ENCODE measurements at places on chromosomes 1 and 21.
A peak's percentile ranks its signal among the peaks of the same experiment; 100 is the strongest.

DNA sequence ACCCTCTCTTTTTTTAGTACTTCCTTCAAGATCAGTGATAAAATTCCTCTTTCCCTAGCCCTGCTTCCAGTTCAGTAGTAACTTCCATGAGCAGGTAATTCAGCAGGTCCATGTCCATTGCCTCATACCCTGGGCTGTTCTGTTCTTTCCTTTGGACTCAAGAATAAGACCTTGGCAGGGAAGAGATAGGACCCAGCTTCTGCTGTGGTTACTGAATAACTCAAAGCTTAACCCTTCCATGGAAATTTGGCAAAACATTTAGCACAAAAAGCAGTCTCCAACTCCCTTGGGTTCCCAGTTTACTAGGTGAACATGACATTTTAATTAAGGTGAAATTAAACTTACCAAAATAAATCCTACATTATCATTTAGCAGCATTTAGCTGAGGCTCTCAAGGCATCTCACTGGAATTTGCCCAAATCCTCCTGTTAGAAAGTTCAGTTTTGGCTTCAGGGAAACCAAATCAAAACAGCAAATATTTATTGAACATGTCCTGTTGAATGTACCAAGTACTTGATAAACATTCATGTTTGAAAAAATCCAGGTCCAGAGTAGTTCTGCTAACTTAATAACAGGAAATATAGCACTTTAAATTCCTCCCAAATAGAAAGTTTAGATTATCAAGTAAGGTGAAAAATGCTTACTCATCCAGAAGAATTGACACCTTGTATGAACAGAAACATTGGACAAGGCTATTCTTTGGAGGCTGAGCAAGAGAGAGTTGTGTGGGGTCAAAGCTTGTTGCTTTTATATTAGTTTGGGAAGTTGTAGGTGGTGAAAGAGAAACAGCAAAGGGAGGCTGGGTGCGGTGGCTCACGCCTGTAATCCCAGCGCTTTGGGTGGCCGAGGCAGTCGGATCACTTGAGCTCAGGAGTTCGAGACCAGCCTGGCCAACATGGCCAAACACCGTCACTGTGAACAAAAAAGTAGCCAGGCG lies 8.4 kb upstream of the SERPINC1 start:
- no peak for DNase-seq

DNA sequence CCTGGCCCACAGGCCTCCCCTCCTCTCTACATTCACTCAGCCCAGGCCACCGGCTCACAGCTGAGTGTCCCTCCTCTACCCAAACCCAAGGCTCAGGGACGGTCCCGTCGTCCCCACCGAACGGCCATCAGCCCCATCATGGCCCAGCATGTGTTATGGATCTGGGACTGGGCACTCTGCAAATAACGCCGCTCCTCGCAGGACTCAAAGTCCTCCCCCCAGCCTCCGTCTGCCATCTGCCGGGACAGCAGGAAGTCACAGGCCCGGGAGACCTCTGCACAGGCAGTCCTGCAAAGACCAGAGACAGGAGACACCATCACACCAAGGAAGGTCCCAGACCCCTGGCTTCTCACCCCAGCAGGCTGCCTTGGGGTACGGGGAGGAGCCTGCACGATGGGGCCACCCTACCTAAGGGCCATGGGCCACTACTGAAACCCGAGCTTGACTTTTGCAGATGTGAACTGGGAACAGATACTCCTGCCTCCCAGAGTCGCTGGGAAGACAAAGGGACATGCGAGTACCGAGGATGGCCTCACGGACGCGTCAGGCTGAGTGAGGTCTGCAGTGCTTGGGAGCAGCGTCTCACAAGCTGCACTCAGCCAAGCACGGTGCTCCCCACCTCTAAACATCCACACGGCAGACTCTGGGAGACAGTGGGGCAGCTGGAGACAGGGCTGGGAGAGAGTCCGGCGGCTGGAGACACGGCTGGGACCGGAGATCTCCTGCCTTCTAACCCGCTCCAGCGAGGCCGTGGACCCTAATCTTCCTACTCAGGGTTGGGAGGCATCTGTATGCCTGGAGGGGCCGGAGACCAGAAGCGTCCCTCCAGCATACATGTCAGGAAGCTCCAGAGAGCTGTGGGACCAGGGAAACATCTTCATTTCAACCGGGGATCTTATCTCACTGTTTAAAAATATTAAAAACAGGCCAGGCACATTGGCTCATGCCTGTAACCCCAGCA lies 10.4 kb upstream of the SPATC1L start:
- no peak for DNase-seq

DNA sequence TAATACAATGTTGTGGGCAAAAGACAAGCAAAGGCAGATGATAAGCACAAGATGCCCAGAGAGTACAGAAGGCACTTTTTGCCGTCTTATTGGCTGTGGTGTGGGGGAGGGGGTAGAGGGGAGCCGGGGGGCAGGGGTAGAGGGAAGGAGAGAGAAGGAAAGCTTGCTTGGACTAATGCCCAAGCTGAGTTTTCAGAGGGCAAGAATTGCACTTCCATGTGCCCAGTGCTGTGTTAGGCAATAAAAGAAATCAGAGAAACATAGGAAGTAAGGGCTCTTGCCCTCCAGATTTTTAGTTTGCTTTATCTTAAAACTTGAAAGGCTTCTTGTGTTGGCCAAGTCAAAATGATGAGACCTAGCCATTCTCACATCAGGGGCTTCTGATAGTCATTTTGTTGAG lies 8.3 kb downstream of the S100A12 start:
- DNase-seq = no peak

DNA sequence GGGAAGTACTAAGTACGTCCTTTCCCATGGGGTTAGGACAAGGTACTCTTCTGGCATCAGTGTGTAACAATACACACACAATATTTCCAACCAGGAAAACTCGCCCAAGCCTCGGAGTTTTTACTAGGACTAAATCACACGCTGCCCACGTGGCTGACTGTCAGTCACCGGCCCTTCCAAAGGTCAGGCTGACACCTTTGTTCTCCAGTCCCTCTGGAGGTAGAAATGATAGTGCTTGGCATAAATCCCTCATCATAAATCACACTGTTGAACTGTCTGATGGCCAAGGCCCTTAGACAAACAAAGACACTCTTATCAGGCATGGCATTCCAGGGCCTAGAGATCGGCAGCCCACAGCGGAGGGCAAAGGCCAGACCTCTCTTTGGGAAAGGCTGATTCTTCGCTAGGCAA lies 16.9 kb upstream of the SLAMF9 start:
- DNase-seq = peak; percentile 41

- no peak for DNase-seq
These were observed 100.7 kb upstream of the ATP1B1 start for GRCh38 chr1:169005776-169006175.

DNA sequence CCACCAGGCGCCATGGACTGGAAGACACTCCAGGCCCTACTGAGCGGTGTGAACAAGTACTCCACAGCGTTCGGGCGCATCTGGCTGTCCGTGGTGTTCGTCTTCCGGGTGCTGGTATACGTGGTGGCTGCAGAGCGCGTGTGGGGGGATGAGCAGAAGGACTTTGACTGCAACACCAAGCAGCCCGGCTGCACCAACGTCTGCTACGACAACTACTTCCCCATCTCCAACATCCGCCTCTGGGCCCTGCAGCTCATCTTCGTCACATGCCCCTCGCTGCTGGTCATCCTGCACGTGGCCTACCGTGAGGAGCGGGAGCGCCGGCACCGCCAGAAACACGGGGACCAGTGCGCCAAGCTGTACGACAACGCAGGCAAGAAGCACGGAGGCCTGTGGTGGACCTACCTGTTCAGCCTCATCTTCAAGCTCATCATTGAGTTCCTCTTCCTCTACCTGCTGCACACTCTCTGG lies 3.8 kb downstream of the GJB3 start:
- DNase-seq = no peak

GRCh38 chr1:201528631-201529252 lies 10.2 kb upstream of the NAV1 start:
- DNase-seq = no peak

GRCh38 chr21:43719748-43720538 lies 1.0 kb downstream of the PDXK start:
- DNase-seq = no peak

GRCh38 chr1:198700396-198700795 lies 61.6 kb downstream of the PTPRC start:
- no peak for DNase-seq

GRCh38 chr1:183732236-183732880 lies 72.6 kb upstream of the RGL1 start:
- DNase-seq = no peak

DNA sequence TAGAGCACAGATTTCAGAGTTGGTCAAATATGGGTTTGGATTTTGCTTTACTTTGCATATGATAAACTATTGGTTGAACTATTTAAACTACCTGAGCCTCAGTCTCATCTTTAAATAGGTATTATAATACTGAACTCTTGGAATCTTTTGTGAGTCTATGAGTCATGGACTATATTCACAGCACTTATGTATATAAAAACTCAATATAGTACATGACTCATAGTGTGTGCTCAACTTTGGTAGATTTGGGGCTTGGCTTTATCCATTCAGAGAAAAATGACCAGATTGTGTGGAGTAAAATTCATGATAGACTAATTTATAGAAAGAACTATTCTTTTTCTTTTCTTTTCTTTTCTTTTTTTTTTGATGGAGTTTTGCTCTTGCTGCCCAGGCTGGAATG lies 28.7 kb downstream of the FCRL3 start:
- no peak for DNase-seq

GRCh38 chr1:193677874-193678273 lies 491.5 kb upstream of the B3GALT2 start:
- DNase-seq = no peak

GRCh38 chr1:78090472-78091133 lies 44.8 kb downstream of the GIPC2 start:
- DNase-seq = no peak
